Astrocyte of the cerebellum (primary cell): ENCODE measurements at places on chromosomes 2 and 18.

DNA sequence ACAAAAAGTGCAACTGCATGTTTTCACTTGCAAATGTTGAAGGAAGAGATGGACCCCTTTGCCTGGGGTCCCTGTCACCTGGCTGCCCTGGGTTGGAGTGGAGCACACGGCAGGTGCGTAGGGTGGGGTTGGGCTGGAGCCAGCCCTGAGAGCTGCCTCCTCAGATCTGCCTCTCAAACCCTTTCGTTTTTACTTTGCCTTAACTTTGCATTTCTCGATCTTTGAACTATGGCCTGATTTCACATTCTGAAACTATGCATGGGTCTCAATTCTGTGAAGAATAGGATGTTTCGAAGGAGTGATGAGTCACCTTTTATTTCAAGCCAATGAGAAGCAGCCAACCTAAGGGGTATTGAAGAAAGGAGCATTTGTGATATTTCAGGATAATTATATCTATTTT is 132.8 kb downstream of the ACOXL start:
- DNase-seq = no peak

- no peak for DNase-seq
Measured at GRCh38 chr2:101873543-101873942, 118.2 kb upstream of the IL1R2 start.

- no peak for DNase-seq
Measured at GRCh38 chr2:229728370-229728769, 14.0 kb upstream of the DNER start.

DNA sequence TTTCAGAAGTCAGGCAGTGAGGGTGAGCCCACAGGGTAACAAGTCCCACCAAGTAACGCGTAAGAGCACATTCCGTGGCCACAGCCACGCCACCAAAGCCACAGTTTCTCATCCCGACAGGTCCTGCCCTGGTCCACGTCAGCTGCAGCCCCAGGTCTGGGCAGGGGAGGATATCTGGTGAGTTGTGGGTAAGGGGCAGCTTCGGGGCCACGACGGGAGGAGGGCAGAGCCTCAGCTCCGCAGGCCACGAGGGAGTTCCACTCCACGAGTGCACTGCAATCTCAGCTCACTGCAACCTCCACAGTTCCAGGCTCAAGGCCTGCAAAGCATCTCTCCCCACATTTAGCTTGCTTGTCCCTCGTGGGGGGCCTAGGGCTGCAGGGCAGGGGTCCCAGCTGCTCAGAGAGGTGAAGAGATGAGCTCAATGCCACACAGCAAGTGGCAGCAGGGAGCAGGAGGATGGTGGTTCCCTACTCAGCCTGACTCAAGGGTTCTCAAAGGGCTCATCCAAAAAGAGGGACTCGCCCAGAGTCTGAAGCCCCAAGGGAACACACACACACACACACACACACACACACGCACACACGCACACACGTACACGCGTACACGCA is 12.5 kb downstream of the SNORC start:
- no peak for DNase-seq

DNA sequence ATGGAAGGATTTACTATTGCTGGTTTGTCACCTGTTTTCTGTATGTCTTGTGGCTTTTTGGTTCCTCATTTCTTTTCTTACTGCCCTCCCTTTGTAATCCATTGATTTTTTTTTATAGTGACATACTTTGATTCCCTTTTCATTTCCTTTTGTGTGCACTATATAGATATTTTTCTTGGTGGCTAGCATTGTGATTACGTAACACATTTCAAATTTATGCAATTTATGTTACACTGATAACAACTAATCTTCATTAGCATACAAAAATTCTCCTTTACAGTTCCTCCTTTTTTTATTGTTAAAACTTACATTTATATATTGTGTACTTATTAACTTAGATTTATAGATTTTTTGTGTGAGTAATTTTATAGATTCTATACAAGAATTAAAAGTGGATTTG is 80.6 kb downstream of the OTX1 start:
- DNase-seq = no peak

- DNase-seq = no peak
Measured at GRCh38 chr2:215451012-215451756, 15.3 kb upstream of the FN1 start.

- DNase-seq = no peak
Measured at GRCh38 chr2:196162586-196163175, 8.7 kb downstream of the STK17B start.

DNA sequence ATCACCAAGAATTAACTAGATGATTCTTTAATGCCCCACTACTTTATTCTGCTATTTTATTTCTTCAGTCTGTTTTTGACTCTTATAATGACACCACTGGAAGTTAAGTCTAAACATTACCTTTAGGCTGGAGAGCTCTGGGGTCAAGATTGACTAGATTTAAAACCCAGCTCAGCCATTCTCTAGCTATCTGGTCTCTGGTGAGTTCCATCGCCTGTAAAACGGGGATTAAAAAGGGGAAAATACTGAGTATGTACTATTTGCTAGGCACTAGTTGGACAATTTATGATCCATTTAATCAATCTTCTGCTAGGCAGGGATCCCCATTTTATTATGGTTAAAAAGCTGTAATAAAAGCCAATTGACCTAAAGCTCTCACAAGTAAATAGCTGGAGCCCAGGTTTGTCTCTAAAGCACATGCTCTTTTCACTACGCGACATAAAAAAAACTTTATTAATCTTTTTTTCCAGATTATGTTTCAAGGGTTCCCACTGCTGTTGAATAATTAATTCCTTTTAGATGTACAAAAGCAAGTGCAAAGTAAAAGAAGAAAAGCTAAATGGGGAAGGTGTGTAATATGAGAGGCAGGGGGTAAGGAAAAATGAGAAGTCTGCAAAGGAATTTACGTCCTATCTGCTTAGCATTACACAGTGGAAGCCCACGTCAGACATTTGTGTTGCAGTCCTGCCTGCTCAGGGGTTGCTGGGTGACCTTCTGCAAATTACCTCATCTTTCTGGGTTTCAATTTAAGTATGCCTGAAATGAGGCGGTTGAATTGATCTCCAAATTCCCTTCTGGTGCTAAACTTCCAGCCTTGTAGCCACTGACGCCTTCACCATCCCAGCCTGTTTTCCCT is 918 bp upstream of the NABP1 start:
- DNase-seq = peak; percentile 82

- DNase-seq = no peak
Measured at GRCh38 chr18:35060122-35060815, 19.1 kb downstream of the MAPRE2 start.

GRCh38 chr2:31812051-31812798 is 198.6 kb downstream of the MEMO1 start:
- no peak for DNase-seq

DNA sequence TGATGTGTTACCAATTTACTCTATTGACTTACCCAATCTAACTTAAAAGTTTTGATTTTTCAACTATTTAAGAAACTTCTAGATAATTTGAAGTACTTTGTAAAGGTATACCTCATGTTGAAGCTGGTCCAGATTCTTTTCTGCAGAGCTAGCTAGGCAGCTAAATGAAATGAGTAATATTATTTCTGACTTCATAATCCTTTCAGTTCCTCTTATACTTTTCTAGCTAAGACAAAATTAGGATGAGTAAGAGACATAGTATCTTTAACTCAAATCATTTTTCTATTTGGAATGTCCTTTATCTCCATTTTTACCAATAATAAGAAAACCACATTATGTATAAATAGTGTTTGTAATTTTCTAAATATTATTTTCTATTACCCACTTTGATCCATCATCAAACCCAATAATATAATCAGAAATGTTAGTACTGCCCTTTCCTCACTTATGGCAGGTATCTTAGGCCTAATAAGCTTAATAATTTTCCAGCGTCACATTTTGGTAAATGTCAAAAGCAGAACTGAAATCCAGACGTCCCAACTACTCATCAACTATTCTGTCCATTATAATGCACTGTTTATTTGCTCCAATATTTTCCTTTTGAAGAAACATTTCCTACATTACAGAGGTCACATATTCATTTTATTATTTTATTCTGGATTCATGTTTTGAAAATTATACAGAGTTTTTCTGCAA is 456.6 kb downstream of the THSD7B start:
- DNase-seq = no peak

DNA sequence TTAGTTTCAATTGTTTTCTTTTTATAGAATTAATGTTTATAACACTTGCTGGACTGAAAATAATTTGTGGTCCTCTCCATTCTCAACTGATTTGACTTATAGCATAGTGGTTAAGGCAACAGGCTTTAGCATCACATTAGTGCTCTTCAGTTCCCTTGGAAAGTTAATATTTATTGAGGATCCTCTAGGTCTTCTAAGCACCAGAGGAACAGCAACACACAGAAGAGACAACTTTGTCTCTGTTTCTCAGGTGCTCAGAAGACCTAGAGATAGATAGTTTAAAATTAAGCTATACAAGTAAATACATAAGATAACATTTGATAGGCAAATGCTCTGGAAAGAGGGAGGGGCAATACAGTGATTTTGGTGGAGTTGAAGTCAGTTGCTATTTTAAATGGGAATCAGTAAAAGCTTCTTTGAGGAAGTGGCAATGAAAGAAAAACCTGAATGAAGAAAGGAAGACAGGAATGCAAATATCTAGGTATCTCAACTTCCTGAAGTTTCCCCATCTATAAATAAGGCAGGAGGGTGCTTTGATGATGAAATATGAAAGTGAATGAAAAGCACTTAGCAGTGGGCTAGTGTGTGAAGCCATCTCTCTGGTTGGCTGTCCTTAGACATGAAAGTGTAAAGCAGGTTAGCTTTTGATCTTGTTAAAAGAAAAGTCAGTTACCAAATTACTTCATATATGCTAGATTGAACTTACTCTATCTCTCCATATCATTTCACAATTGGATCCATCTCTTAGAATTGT is 7.9 kb downstream of the NEUROD1 start:
- DNase-seq = no peak

GRCh38 chr2:206323486-206323885 is 49.0 kb downstream of the ZDBF2 start:
- no peak for DNase-seq

GRCh38 chr2:168895771-168896170 is 5.3 kb upstream of the G6PC2 start:
- DNase-seq = no peak

DNA sequence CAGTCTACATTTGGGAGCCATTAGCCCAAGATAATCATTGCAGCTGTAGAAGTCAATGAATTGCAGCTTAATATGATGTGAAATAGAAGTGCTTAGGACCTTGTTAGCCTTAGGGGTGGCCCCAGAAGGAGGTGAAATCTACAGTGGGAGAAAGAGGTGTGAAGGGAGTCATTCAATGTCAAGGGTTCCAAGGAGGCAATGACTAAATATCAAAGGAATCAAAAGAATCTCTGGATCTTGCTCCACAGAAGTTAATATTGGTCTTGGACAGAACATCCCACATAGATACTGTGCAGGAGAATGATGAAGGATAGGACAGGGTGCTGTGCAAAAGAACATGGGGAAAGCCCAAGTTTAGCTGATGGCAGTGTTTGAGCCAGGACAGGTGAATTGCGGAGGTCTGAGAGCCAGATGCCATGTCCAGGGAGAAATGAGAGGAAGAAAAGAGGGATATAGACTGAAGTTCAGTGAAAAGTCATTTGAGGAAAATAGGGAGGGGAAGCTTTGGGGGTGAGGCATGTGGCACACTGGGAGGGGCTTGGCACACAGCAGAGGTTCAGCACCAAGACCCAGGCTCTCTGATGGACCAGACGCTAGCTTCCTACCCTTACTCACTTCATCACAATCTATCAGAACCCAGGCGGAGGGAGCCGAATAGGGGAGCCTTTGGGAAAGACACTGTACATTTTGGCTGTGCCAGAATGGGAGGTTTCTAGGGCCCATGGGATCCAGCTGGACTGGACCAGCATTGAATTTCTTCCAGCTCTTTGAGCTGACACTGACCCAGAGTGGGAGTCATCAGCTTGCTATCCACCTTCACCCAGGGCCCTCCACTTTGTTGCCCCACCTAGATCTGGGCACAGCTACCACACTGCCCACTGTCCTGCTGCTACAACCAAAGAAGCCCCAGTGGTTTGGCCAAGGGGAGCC is 2.2 kb downstream of the IL1F10 start:
- DNase-seq = no peak

DNA sequence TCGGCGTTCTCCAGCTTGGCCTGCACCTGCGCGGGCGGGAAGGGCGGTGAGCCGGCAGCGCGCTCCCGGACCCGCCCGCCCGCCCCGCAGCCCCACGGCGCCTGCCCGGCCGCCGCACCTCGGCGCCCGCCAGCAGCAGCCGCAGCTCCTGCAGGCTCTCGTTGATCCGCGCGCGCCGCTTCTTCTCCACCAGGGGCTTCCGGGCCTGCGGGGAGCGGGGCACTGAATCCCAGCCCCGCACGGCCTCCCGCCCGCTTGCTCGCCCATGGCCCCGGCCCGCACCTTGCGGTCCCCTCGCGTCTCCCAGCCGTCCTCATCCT is 335 bp downstream of the HES6 start:
- DNase-seq = no peak

DNA sequence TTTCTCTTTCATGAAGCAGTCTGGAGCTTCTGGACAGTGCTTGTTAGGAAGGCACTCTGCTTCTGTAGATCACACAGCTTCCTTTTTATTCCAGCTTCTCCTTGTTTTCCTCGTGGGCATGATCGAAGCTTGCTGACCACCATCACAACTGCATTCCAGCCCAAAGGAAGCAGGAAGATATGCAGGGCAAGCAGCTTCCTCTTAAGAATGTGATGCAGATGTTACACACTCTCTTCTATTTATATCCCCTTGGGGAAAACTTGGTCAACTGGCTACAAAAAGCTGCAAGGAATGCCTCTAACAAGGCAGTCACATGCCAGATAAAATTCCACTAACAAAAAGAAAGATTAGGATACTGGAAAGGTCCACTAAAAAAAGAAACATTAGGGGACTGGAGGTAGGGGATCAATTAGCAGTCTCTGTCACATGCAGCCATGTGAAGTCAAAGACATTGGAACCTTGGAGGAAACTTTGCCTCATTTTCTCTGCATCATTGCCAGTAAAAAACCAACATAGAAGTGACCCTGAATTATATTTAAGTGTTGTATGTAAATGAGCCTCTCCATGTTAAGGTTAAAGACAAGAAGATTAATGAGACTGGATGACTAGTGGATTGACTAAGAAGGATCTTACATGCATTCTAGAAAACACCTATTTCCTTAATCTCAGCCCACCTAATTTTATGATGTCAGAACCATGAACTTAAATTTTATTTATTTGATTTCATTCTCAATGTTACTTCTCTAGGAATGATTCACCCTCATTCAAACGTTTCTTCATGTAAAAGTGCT is 98.3 kb downstream of the NAB1 start:
- DNase-seq = no peak

GRCh38 chr2:177072090-177072489 is 140.5 kb upstream of the HNRNPA3 start:
- DNase-seq = no peak

- DNase-seq = no peak
Measured at GRCh38 chr2:36425608-36426355, 70.2 kb downstream of the CRIM1 start.

- DNase-seq = no peak
Measured at GRCh38 chr2:31511376-31511775, 69.4 kb downstream of the SRD5A2 start.

DNA sequence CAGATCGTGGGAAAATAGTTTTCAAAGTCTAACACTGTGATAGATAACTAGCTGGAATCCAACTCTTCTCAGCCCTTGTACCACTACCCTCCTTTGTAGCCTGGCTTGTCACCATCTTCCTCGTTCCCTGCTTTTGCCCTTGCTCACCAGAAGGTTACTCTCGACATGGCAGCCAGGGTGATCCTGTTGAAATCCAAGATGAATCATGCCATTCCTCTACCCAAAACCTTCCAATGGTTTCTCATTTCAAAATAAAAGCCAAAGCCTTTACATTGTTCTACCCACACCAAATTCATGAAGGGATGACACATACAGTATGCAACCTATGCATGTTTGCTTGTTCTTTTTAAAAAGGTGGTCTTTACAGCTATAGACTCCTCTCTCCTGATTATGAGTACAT is 45.7 kb downstream of the STAT4 start:
- DNase-seq = no peak
